ENCODE measurements at places on chromosomes 12 and 14.

DNA sequence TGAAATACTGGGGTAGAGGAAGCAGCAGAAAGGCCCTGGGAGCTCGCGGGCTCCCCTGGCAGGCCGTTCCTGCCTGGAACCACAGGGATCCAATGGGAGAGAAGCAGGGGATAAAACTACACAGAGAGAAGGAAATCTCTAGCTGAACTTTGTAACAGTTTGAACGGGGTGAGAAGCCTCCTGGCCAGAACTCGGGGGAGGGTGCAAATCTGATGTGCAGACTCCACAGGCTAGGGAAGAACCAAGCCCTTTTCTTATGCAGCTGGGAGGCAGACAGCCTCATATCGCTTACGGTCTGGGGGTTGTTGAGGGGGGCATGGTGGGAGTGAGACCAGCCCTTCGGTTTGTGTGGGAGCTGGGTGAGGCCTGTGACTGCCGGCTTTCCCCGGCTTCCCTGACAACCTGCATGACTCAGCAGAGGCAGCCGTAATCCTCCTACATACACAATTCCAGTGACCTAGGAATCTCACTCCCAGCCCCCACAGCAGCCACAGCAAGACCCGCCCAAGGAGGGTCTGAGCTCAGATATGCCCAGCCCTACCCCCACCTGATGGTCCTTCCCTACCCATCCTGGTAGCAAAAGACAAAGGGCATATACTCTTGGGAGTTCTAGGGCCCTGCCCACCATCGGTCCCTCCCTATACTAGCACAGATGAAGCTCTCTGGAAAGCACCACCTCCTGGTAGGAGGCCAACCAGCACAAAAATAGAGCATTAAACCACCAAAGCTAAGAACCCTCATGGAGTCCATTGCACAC, 143.0 kb downstream of the TMTC1 start:
- peak; percentile 44 for DNase-seq

- DNase-seq = no peak
These were observed 2.4 kb upstream of the ESR2 start for GRCh38 chr14:64296561-64296960.

DNA sequence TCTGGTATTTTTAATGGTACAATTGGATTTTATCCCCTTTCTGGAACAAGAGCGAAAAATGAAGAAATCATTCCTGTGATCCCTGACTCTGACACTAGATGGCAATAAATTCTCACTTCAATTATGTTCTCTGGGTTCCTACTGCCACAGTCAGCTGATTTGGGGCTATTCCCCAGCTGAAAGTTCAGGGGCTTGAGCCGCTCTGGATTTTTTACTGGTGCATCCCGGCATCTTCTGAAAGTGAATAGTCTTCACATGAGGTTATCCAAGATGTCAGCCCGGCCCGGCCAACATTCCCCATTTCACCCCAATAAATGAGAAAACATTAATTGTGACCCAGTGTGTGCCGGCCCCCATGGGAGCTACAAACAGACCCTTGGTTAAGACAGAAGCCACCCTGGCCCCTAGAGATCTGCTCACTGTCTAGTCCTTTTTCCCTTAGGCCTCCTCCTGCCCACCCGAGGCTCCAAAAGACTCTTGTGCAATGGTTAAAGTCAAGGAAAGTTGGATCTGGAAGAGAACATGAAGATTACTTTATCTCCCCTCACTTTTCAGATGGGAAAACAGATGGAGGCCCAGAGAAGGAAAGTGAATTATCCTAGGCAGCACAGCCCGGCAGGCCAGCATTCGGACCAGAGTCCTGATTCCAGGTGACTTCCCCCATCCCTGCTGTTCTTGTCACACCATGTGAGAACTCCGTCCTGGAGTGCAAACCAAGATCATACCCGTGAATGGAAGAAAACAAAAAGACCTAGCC, 20.8 kb downstream of the CKAP4 start:
- DNase-seq = peak; percentile 60

DNA sequence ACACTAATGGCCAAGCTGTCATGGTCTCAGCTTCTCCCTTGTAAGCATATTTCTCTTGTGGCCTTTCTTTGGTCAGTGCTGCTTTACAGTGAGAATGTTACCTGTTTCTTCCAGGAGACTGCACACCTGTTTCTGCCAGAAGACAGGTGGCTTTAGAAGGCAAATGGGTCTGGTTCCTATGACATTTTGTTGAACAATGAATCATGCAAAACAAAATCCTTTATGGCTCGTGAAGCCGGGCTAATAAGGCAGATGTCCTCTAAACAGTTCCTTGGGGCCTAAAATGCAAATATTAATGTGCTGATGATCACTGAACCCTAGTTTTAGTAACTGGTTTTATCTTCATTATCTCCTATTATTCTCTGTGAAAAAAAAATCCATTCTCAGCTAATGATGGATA, 927.6 kb downstream of the GALC start:
- DNase-seq = no peak

DNA sequence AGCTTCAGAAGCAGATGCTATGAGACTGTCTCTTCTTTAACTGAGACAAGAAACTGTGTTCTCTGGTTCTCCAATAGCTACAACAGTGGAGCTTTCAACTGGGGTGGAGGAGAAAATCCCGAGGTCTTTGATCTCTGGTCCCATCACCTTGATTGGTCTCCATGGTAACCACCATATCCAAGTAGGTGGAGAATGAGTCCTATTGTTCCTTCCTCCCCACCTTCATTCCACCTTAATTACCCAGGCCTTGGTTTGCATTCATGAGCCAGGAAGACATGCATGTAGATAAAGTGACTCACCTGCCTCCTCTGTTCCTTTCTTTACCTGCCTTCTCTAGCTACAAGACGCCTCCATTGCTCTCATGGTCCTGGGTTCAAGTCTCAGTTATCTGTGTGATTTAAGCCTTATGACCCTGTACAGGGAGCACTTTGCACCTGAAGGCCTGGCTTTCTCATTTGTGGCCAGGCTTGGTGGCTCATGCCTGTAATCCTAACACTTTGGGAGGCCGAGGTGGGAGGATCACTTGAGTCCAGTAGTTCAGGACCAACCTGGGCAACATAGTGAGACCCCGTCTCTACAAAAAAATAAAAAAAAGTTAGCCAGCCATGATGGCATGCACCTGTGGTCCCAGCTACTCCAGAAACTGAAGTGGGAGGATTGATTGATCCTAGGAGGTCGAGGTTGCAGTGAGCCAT, 157.7 kb upstream of the TBX3 start:
- DNase-seq = no peak

- DNase-seq = no peak
These were observed 24.9 kb downstream of the ACTR6 start for GRCh38 chr12:100225491-100225890.

DNA sequence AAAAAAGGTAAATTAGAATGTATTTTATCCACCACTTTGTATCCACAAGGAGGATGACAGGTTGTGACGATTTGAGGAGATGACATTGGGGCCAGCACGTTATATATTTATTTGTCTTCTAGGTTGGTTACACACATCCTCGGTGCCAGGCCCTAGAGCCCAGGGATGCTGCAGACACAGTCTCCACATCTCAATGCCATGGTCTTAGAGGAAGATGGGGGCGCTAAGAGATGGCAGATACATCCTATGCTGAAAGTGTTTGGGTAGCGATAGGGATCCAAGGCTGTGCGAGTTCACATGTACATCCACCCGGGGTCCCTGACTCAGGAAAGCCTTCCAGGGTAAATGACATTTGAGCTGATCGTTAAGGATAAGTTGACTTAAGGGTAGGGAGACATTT, 193.1 kb upstream of the GSC start:
- no peak for DNase-seq

DNA sequence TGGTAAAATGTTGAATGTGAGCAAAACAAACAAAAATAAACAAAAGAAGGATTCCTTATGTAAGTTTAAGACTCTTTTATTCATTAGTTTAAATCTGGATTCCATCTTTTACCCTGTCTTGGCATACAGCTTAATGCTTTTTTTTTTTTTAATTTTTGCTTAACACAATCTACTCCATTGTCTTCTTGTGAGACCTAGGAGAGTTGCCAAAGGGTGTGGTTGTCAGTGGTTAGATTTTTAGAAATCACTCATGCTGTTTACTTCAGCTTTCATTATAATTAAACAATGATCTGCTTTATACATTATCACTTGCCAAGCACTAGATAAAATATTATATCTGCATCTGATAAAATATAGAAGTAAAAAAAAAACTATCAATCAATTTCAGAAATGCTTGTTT, 77.7 kb upstream of the KITLG start:
- DNase-seq = no peak

DNA sequence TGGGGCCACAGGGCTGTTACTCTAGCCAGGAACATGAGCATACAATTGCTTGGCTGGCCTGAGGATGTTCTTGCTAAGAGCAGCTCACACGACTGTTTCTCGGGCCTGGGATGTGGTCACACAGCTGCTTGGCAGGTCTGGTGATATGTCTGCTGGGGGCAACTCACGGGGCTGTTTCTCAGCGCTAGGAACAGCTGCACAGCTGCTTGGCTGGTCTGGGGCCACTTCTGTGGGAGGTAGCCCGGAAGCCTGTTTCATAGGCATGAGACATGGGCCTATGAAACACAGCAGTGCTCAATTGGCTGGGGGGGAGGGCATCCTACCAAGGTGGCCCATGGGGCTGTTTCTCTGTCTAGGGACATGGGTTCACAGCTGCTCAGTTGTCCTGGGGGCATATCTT, 73.4 kb upstream of the DDHD1 start:
- no peak for DNase-seq

DNA sequence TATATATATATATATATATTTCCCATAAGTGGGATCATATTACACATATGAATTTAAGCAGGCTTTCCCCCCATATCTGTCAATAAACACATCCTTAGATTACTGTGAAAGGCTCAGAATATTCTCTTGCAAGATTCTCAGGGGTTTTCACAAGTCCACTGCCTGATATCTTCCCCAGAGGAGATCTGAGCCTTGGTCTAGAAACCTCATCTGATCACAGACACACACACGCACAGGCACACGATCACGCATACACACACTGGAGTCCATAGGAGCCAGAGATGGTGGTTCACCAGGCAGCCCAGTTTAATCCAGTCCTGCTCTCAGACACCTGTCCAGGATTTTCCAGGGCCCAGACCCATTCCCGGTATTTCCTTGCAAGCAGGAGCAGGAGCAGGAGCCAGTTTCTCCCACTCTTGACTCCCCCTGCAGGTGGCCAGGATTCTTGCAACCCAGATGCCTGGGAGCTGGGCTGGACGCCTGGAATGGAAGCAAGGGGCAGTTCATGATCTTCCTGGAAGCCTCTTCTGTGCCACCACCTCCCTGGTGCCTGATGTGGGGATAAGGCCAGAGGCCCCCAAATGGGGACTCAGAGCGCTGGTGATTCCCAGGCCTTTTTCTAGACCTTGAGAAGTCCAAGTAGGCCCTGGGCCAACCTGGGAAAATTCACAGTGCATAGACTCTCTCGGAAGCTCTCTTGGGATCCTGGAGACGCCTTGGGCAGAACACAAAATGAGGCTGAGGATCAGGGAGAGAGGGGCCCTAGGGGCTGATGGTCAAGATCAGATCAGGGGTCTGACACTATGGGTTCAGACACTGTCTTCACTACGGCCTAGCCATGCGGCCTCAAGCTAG, 16.5 kb upstream of the KRT78 start:
- no peak for DNase-seq

DNA sequence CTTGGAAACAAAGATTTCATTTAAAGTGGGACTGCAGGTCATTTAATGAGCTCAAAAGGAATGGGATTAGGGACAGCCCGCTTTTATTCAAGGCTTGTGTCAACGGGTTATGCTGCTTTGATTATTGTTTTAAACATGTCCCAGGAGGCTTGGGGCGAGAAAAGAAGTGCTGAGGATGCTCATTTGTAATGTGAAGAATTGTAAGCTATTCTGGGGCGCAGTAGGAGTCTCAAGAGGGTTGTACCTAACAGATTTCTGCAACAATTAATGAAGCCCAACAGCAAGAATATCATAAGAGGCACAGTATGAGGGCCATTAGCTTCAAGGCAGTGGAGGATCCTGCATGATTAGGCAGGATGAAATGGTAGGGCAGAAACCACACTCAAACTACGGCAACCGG, 122.5 kb downstream of the KTN1 start:
- DNase-seq = no peak

- peak; percentile 47 for DNase-seq
These were observed 114.7 kb downstream of the SLC8A3 start for GRCh38 chr14:70073924-70074566.

GRCh38 chr12:74918291-74918690, 291.3 kb downstream of the KCNC2 start:
- no peak for DNase-seq

GRCh38 chr12:122403115-122403770, 19.2 kb downstream of the CLIP1 start:
- no peak for DNase-seq

GRCh38 chr14:45252366-45253069, 484 bp downstream of the MIS18BP1 start:
- no peak for DNase-seq

- DNase-seq = no peak
These were observed 839 bp downstream of the SLC38A1 start for GRCh38 chr12:46267825-46268582.

DNA sequence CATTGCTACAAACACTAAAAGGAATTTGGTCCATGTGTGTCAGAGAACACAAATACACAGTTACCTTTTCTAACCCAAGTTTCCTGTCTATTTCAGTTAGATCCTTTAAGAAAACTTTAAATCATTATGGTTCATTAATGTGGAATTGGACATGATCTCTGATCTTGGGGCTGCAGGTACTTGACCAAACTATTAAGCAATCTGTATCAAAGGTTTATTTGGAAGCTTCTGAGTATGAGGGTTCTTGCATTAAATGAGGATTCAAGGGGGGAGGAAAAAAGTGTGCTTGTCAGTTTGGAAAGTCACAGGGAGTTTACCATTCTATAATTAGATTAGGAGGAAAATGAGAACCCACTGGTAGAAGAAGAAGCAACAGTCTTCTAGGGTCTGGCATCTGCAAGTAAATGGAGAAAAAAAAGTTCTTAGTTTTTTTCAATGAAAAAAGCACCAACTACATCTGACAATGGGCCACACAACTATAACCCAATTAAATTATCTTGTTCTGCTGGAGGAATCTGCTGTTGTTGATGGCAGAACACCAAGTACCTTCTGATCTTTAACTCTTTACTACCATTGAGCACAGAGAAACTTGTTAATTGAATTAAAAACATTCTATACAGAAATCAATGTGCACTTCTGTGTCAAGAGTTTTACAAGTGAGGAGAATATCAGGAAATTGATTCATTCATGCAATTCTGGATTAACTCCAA, 17.5 kb downstream of the GTSF1 start:
- no peak for DNase-seq

DNA sequence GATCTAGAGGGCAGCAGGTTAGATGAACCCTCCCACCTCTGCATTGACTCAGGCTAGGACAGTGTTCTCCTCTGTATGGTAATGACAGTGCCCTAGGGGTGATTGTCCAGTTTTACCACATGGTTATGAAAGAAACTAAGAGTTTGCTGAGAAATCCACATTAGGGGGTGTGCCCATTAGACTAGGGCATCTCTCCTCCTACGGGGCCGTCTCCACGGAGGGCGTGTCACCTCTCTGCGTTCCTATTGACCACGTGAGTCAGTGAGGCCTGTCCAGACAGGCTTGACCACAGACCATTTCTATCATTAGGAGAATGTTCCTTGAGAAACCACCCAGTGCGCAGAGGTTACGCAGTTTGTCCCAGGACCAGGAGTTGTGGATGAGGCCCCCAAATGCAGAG, 8.3 kb downstream of the MVK start:
- DNase-seq = no peak

GRCh38 chr14:61385002-61385685, 63.8 kb downstream of the PRKCH start:
- no peak for DNase-seq

GRCh38 chr14:58656671-58657411, 19.1 kb downstream of the DACT1 start:
- no peak for DNase-seq

Measured in fibroblast of the conjunctiva (primary cell).